ENCODE measurements at places on chromosomes 3 and 15.

GRCh38 chr15:93829115-93829870, 402.1 kb upstream of the MCTP2 start:
- DNase-seq, result no peak

- DNase-seq, result no peak
Measured at GRCh38 chr15:100245487-100245820, 96.3 kb downstream of the ADAMTS17 start.

- no peak for DNase-seq
Measured at GRCh38 chr3:99175276-99175812, 273.8 kb upstream of the DCBLD2 start.

DNA sequence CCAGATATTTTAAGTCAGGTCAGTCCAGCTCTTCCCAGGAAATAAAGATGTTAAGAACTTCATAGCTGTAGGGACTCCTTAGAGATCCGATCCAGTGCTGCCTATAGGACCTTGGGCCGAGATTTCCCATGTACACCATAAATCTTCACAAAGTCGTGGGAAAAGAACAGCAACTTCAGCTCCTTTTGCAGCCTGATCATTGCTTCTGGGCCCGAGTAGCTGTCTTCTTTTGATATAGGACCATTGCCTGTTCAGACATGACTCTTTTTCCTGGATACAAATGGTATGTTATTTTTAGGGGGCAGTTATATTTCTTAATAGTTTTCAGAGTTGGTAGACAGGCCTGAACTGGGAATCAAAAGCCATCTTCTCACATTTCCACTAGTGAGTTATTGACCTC, 20.5 kb downstream of the IL1RAP start:
- DNase-seq, result no peak

- no peak for DNase-seq
Measured at GRCh38 chr3:133238015-133238414, 161.8 kb upstream of the BFSP2 start.

- DNase-seq, result no peak
Measured at GRCh38 chr3:26291840-26292239, 330.7 kb upstream of the LRRC3B start.

GRCh38 chr3:149180057-149180573, 41.5 kb downstream of the CP start:
- no peak for DNase-seq

DNA sequence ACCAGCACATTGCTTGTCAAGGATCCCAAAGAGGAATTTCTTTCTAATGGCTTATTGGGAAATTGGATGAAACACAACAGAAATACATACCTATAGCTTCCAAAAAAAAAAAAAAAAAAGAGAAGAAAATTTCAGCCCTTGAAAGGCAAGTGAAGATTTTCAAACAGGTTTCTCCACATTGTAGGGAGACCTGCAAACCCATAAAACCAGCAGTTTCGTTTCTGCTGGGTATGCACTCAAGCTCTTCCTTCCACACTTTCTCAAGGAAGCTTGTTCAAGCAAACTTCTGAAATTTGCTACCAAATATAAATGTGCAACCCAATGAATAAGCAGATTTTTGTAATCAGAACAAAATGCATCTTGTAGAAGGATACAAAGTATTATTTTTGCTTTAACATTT, 15.9 kb upstream of the SH3BP5 start:
- DNase-seq, result no peak

- no peak for DNase-seq
Measured at GRCh38 chr3:85364296-85364909, 405.6 kb downstream of the CADM2 start.

DNA sequence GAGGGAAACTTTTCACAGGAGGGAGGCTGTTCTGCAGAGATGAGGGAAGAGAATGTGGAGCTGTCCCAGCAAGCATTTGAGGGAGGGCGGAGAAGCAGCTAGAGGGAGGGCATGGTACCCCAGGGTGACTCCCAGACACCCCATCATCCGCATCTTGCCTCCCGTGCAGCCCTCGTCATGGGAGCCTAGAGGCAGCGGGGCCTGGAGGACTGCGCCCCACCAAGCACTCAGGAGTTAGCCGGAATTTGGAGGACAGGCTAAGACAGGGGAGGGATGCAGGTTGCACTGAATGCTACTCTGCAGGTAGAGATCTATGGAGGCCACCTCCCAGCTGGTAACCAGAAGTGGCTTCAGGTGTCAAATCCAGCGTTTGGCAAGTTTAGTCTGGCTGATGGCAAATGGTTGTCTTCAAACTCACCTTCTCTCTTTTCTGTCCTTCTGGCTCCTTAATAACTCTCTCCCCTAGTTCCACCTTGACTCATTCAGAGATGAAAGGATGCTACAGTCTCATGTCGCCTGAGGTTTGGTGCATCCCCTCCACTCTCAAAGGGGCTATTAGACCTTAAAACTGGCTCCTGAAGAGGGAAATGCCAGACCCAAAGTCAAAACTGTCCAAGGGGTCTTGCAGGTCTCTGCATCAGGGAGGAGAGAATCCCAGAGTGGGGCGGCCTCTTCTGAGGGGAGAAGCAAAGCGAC, 155.9 kb upstream of the TLE3 start:
- DNase-seq, result no peak

DNA sequence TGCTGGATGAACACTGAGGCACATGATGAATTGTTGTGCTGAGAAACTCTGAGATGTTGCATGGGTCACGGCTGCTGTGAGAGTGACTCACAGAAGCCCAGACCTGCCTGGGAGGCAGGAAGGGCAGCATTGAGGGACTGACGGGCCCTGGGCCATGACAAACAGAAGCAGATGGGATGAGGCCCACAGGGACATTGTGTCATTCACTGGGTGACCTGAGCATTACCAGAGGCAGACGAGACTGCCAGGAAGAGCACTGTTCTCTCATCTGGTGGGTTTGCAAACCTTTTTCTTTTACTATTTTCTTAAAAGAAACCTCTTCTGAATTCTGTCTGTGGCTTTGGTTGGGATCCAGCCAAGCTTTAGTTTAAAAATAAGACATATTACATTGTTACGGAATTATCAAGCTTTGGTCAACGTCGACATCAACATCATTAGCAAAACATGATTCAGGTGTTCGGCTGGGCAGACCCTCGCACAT, 67.8 kb downstream of the BDH1 start:
- DNase-seq, result no peak

DNA sequence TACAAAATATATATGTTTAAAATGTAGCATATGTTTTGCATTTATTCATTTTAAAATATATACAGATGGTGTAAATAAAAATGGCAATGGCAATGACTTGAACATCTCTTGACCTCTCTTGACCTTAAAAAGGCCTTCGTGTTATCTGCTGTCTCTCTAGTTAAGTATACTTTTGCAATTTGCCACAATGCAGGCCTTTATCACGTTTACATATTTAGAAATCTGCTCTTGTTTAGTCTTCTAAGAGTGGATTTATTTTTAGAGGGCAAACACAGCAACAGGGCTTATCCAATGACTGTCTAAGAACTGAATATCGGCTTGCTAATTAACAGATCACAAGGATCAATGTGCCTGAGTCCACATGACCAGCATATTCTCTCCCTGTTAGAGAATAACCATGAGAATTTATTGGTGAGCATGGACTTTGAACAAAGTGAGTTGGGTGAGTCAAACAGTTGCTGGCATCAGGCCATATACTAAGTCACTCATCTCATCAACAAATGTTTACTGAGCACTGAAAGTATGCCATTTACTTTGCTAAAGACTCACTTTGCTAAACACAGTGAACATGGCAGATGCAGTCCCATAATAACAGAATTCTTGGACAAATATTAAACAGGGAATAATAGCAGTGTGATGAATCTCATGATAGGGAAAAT, 48.2 kb downstream of the MDFIC2 start:
- no peak for DNase-seq

GRCh38 chr3:79047581-79047980, 720.2 kb downstream of the ROBO1 start:
- DNase-seq, result no peak

GRCh38 chr3:144931590-144931989, 960.0 kb downstream of the DIPK2A start:
- no peak for DNase-seq

- no peak for DNase-seq
Measured at GRCh38 chr3:6860954-6861624, at the start of gene GRM7. TSS of gene GRM7 (plus strand) at chr3:6861115.

GRCh38 chr15:73631915-73632669, 1.1 kb downstream of the NPTN start:
- no peak for DNase-seq

- no peak for DNase-seq
Measured at GRCh38 chr15:71683411-71684274, 126.7 kb upstream of the NR2E3 start.

All from stimulated activated CD4-positive, alpha-beta T cell treated with anti-CD3 and anti-CD28 coated beads, Interleukin-12 subunit alpha, Interleukin-12 subunit beta, amount 100 ng/mL, for 24 hours (primary cell).